ENCODE measurements at places on chromosomes 6 and 20.
A peak's percentile ranks its signal among the peaks of the same experiment; 100 is the strongest.

- DNase-seq, result no peak
Measured at GRCh38 chr6:125791820-125792165, 1.0 kb downstream of the NCOA7 start.

- DNase-seq, result peak; percentile 86
Measured at GRCh38 chr20:57622579-57623381, 2.6 kb upstream of the ZBP1 start.

GRCh38 chr6:13488015-13488895 lies 855 bp upstream of the GFOD1 start:
- DNase-seq, result no peak

GRCh38 chr20:44678242-44678641 lies 26.7 kb upstream of the ADA start:
- no peak for DNase-seq

GRCh38 chr20:461254-462198 lies 807 bp downstream of the TBC1D20 start:
- DNase-seq, result peak; percentile 65

- DNase-seq, result no peak
Measured at GRCh38 chr6:151916075-151916474, 108.6 kb downstream of the ESR1 start.

DNA sequence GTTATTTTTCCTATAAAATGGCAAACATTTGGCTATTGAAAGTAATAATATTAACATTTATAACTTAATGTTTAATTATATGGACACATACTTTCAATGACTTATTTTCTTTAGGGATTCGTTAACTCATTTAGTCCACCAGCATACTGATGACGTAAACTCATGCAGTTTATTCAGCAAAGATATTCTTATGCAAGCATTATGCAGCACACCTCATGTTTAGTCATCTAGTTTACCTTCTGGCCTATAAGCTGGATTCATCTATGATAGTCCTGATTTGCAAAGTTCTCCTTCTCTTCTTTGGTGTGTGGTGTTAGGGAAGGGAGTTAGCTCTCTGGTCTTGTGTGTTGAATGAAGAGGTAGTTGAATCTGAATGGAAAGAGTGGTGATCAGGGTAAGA lies 60.0 kb downstream of the OR2J2 start:
- no peak for DNase-seq

DNA sequence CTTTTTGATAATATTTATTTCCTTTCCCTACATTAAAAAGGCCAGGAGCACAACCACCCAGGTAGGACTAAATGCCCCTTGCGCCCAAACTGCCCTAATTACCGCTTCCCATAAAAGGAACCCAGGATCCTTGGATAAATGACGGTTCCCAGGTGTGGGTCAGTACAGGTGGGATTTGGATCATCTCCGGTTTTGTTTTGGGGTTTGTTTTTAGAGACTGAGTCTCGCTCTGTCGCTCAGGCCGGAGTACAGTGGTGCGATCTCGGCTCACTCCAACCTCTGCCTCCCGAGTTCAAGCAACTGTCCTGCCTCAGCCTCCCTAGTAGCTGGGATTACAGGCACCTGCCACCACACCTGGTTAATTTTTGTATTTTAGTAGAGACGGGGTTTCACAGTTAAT lies 28.4 kb downstream of the ZNF217 start:
- no peak for DNase-seq

DNA sequence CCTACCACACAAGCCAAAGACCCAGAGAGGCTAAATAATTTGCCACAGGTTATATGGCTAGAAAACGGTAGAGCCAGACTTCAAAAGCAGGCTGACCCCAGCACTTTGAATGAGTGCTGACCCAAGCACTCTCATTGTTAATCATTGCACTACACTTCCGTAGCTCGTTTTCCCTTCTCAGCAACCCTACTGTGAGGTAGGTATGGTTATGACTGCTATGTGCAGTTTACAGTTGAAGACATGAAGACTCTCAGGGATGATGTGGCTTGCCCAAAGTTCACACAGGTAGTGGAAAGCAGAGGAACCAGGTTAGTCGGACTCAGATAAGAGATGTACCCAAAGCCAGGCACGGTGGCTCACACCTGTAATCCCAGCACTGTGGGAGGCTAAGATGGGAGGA lies 33.5 kb upstream of the RIMS4 start:
- no peak for DNase-seq

GRCh38 chr6:133128191-133128590 lies 113.0 kb upstream of the EYA4 start:
- DNase-seq, result no peak

- DNase-seq, result no peak
Measured at GRCh38 chr20:30284281-30284905, 973.1 kb upstream of the DEFB115 start.

DNA sequence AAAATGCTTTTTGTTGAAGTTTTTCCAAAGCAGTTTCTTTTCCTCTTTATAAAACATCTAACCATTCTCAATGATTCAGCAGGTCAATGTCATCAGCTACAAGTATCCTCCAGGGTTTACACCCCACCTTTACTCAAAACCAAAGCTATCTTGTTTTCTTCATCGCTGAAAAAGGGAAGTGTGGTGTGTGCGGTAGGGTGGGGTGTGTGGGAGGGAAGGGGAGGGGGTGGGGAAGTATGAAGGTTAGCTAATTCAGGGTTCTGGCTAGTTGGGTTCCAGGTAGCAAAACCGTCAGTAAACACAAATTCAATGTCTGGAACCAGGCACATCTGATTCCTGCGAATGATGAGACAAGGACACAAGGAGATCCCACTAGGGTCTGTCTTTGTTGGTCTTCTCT lies 189.6 kb downstream of the GJA10 start:
- no peak for DNase-seq

DNA sequence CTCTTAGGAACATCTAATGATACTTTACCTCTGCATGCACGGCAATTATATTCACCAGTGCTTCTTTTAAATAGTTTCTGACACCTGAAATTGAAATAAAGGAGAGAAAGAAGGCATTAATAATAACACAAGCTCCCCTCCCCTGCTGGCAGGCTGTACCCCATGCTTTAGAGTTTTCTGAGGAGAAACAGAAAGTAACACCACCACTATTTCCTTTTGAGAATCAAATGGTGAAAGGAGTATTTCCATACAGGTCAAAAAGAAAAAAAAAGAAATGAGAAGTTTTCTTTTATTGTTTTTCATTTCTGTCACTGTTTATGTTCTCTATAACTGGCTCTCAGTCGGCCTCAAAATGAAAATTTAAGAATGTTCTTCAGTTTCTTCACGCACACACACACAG lies 108.1 kb downstream of the IRF4 start:
- DNase-seq, result no peak

DNA sequence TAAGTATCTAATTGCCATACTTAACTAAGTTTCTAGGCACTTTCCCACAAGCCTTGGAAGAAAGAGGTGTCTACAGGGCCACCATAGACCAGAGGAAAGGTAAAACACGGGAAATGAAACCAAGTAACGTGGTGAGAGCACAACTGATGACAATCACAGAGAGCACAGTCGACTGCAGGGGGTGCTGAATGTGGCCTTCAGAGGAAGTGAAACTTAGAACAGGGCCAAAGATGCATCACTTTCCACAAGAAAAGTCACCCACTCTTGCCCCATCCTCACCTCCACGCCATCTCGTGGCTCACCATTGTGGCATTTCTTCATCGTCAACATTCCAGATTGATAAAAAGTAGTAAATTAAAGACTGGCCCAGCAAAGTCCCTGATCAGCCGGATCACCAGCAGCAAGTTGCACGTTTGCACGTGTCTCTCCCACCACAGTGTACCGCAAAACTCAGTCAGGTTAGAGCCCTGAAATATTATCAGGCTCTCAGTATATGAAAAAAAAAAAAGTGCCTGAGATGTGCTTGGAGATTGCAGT lies 31.4 kb downstream of the HIVEP2 start:
- DNase-seq, result no peak

- DNase-seq, result no peak
Measured at GRCh38 chr6:90729057-90729456, 142.2 kb upstream of the MAP3K7 start.

DNA sequence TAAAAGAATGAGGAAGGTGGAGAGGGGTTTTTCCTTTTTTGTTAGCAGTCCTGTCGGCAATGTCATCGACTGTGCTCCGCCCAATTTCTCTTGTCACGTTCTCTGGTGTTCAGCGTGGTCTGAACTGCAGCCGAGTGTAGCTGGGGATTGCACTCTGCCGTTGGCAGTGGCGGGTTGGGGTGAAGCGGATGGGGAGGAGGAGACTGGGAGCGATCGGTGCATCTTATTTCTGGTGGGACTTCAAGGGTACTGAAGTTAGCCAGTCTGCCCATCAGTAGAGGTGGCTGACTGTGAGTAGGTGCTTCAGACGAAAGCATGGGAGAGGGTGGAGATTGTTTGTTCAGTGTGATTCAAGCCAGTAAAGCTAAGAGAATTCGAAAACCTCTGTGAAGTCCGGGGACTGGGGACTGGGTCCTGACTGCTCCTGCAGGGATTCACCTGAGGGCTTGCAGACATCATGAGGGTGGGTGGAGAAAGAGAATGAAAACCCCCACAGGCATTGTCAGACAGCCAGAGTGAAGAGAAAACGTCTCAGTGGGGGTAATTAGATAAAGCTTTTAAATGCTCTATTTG lies 5.1 kb downstream of the RREB1 start:
- no peak for DNase-seq

GRCh38 chr6:156885562-156885961 lies 108.4 kb downstream of the ARID1B start:
- no peak for DNase-seq

GRCh38 chr20:46559685-46560440 lies 9.4 kb upstream of the OCSTAMP start:
- no peak for DNase-seq

DNA sequence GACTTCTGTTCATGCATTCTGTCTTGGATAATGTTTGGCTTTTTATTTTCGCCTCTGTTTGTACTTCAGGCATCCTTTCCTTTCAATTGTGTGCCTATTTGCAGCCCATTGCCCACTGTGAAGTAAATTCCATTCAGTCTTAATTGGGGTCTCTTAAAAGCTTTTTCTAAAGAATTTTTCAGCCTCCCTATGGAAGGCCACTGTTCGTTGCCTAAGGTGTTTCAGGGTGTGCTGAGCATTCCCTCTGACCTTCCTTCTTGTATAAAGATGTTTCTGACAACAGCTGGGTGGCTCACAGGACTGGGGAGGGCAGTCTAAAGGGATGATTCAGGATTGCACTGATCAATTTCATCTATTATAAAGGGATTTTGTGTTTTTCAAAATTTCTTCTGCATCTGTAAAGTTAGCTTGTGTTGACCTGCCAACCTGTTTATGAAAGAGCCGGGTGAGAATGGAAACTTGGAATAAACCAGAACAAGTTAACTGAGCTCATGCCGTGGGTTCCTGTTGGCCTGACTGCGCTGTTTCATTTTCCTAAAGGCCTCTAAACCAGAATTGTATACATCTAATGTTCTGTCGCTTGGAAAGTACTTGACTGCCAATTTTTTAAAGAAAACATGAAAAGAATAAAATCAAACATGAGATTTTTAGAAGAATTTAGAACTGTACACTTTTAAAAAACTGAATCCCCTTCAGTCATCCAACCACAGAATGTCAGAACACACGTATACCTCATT lies 14.3 kb downstream of the PHACTR2 start:
- no peak for DNase-seq

- no peak for DNase-seq
Measured at GRCh38 chr6:36389353-36389752, 1.9 kb upstream of the ETV7 start.

GRCh38 chr20:33653218-33653899 lies 8.8 kb upstream of the C20orf144 start:
- DNase-seq, result peak; percentile 84

DNA sequence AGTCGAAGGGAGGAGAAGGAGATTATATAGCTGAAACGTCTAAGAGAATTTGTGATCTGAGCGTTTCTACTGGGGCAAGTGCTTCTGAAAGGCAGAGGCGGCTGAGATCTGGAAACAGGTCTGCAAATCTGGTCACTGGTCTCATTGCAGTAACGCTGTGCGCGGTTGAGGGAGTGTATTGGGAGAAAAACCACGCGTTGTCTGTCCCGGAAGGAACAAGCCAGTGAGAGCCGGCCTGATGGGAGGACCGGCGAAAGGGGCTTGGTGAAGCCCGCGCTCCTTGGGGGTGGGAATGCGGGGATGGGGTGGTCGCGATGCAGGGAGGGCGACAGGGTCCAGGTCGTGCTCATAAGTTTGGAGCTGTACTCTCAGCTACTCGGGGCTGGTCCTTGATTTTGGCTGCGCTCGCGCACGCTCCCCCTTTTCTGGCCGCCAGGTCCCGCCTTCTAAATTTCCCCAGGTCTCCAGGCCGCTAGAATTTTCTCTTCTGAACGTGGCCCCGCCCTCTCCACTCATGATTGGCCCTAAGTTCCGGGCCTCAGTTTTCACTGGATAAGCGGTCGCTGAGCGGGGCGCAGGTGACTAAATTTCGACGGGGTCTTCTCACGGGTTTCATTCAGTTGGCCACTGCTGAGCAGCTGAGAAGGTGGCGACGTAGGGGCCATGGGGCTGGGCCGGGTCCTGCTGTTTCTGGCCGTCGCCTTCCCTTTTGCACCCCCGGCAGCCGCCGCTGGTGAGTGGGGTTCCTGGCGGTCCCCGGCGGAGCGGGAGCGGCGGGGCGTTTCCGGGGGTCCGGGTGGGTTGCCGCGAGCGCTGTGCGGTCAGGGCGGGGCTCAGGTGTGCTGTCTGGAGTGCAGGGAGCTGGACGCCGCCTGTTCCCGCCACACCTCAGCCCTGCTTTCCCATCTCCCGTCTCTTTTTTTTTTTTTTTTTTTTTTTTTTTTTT lies at the start of gene MICB:
Gene MICB, plus strand, starts transcription at position 615 of the 946 bp plus-strand sequence. Its CDS starts 49 bp downstream, at position 664.
- peak; percentile 72 for DNase-seq
